Type B pancreatic cell (in vitro differentiated cells): ENCODE measurements at places on chromosomes 6 and 20.

- DNase-seq = no peak
Observed at GRCh38 chr20:53737396-53738038, 143.9 kb upstream of the ZNF217 start.

- no peak for DNase-seq
Observed at GRCh38 chr6:5206920-5207561, 53.7 kb downstream of the LYRM4 start.

DNA sequence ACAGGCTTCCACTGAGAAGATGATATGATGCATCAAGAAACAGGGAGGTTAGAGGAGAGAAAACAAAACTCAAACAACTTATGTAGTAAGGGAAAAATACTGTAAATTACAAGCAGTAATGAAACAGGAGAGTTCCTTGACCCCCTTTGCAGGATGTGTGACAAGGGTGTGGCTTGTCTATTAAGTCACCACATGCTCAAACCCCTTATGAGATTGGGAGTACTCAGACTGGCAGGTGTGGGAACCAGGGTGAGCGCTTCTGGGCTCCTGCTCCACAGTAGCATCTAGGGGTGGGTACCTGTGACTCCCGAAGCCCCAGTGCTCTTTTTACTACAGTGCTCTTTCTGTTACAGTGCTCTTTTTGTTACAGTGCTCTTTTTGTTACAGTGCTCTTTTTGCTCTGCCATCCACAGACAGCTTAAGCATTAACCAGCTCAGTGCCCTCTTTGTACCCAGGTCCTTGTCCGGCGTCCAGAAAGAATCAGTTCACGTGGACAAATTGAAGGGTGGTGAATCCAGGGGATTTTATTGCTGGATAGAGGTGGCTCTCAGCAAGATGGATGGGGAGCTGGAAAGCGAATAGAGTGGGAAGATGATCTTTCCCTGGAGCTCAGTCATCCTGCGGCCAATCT lies 28.7 kb downstream of the OLIG3 start:
- DNase-seq = no peak

- peak; percentile 56 for DNase-seq
Observed at GRCh38 chr6:33978412-33979150, 167.3 kb downstream of the GRM4 start.

- no peak for DNase-seq
Observed at GRCh38 chr6:4620284-4621151, 155.7 kb upstream of the CDYL start.

DNA sequence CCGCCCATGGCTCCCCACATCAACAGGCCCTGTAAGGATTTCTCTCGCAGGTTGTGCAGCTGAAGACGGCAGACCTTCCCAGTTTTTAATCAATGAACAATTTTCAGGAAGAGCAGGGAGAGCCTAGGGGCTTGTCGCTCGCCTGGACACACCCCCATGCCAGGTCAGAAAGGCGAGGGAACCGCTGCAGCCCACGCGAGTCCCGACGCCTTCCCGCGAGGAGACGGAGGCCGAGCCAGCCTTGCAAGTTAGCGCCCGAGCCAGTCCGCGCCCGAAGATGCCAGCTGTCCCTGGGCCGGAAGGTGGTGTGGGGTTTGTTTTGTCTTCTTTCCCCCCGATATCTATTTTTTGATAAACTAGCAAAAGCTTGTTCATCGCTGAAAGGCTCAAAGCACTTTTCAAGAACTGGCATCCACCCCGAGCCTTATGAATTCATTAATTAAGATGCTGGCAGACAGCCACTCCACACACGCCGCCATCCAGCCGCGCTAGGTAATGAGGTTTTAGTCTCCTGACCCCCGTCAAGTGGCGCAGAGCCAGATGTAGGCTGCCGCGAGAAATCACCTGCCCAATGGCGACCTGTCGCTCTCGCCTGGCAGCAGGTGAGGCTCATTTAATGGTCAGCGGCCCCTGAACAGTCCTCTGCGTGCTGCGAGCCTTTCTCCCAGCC lies 6.6 kb downstream of the CCDC167 start:
- DNase-seq = no peak

GRCh38 chr20:6502219-6502618 lies 265.3 kb upstream of the BMP2 start:
- DNase-seq = no peak

DNA sequence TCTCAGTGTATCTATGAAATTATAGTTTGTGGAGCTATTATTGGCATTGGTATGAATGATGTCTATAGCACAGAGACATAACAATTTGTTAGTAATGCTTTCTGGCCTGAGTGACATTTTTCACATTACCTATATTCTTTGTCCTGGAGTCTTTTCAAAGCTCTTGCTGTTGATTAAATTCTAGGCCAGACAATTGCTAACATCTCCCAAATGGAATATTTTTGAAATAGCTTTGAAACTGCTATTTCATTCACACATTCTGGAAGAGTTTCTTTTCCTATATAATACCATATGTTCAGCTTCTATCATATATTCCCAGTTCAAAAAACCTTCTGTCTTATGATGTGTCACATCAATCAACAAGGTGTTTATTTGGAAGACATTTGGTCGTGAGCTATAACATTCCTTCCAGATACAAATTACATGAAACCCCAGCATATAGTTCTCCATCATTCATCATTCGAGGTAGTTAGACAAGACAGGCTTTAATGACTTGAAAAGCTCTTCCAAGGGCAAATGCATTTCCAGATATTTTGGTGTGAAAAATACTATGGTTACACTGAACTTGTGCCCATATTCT lies 452.8 kb downstream of the KHDRBS2 start:
- DNase-seq = no peak

GRCh38 chr6:103273048-103273447 lies 1586.7 kb downstream of the HACE1 start:
- no peak for DNase-seq

- DNase-seq = no peak
Observed at GRCh38 chr6:30774701-30775100, 30.4 kb upstream of the IER3 start.

GRCh38 chr20:35953387-35954199 lies 709 bp downstream of the SCAND1 start:
- DNase-seq = peak; percentile 77

GRCh38 chr6:161429921-161430490 lies 156.1 kb upstream of the AGPAT4 start:
- DNase-seq = no peak

DNA sequence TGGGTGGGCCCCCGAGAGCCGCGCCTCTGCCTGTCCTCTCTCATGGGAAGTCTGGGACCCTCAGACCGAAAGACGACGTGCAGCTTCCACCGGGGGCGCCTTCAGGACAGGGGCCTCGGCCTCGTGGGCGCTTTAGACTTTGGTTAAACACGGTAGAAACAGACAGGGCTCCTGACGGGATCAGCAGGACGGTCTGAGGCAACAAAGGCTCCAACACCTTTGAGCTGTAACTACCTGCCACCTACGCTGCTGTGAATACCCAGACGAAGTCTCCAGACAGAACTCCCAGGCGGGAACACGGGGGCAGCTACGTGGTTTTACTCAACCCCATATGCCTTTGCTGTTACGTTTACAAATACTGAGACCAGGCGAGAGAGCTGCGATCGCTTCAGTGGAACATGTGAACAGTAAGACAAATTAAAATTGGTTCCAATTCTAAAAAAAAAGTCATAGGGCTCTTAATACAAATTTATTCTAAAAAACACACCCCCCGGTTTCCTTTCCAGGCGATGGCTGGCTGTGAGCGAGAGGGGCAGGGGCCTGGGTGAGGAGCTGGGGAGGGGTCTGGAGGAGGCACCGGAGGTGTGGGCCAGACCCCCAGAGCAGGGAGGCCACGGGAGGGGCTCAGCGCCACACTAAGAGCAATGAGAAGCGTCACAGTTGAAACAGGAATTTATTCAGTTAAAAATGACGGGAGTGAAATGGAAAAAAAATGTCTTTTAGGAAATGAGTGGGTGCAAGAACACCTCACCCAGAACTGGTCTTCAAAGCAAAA lies 453.2 kb downstream of the QKI start:
- DNase-seq = no peak

GRCh38 chr20:34824452-34824805 lies 1.0 kb downstream of the NCOA6 start:
- DNase-seq = no peak

GRCh38 chr6:122622479-122622878 lies 12.3 kb downstream of the PKIB start:
- DNase-seq = peak; percentile 70

- DNase-seq = no peak
Observed at GRCh38 chr20:47727170-47727880, 58.0 kb downstream of the SULF2 start.

DNA sequence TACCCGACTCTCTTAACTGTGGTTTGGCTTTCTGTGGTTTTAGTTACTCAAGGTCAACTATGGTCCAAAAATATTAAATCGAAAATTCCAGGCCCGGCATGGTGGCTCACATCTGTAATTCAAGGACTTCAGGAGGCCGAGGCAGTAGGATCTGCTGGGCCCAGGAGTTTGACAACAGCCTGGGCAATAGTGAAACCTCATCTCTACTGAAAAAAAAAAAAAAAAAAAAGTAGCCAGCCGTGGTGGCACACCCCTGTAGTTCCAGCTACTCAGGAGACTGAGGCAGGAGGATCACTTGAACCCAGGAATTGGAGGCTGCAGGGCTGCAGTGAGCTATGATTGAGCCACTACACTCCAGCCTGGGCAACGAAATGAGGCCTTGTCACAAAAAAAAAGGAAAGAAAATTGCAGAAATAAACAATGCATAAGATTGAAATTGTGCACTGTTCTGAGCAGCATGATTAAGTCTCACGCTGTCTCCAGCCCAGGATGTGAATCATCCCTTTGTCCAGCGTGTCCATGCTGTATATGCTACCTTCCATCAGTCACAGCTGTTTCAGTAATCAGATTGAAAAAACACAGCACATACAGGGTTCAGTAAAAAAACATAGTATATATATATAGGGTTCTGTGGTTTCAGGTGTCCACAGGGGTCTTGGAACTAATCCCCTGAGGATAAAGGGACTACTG lies 40.7 kb downstream of the RGS17 start:
- no peak for DNase-seq

DNA sequence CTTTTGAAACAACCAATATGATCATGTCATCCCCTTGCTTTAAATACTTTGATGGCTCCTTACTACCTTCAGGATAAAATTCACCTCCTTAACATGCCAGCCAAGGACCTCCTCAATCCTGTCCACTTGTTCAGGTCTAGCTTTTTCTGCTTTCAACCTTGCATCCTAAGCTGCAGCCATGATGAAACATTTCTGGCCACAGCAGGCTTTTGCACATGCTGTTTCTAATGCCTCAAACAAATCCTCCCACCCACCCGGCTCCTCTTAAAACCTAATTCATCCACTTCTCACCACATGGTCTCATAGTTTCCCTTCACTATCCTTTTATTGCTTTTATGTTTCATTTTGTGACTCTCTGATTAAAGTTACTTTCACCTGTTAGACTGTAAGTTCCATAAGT lies 124.6 kb downstream of the MYB start:
- DNase-seq = no peak

- no peak for DNase-seq
Observed at GRCh38 chr6:13615792-13616120, 621 bp downstream of the NOL7 start.

DNA sequence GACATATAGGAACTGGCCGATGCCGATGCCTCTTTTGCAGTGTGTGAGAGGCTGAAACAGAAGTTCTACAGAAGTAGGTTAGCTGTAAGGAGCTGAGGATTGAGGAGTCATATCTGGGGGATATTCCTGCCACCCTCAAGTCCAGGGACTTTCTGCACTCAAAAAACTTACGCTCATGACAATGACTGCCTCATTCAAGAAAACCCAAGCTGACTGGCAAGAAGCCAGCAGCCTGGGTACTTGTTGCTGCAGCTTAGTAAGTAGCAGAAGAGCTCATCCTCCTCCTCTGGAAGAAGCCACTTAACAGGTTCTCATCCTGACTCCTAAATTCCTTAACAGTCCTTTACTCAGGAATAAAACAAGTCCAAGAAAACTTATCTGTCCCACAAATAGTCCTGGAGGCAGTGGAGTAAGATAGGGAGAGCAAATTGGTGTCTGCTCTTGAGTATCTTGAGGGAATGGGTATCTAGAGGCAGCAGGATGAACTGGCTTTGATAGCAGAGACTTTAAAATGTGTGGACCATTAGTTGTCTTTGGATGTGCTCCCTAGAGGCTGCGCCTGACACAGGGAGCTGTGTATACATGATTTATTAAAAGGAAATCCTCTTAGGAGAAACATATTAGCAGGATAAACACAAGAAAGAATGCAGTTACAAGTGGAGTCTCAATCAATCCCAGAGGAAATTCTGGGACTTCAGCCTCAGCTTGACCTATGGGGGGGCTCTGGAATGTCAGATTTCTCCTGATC lies 7.4 kb downstream of the CALHM5 start:
- DNase-seq = no peak

DNA sequence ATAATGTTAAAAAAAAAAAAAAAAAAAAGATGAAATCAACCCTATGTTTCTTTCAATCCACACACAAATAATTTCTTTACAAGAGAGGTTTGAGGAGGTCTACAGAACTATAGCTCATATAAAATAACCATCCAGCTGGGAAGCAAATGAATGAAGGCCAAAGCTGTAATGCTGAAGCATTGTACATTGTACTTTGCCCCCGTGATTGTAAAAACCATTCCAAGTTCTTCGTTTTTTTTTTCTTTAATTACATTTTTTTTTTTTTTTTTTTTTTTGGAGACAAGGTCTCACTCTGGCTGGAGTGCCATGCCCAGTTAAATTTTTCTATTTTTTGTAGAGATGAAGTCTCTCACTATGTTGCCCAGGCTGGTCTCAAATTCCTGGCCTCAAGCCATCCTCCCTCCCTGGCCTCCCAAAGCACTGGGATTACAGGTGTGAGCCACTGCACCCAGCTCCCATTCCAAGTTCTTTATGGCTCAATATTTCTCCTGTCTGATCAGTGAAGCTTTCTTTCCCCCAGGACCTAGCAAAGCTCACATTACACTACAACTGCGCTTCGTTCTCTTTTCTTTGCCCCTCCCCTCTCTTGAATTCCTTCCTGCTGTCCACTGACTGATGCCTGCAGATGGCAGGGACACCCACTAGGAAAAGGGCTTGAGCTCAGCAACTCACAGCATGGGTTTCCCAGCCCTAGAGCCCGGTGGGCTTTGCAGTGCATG lies 53.0 kb upstream of the NOP56 start:
- no peak for DNase-seq

GRCh38 chr6:32973144-32974015 lies 5.0 kb downstream of the BRD2 start:
- DNase-seq = no peak

DNA sequence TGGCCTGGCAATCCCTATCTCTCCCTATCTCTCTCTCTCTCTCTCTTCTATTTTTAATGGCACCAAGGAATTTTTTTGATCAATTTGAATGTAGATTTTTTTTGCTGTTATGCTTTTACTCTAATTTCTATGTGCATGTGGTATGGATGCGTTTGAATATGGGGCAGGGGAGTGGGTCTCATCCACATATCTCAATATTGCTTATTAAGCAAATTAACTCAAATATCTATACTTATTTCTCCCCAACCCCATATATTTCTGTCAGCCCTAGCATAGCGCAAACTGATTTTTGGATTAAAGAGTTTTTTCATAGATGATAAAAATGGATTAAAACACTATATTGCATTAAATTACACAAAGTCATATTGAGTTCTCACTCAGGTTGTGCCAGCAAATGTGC lies 210.2 kb downstream of the KHDRBS2 start:
- no peak for DNase-seq

- no peak for DNase-seq
Observed at GRCh38 chr6:11909696-11910132, 102.4 kb upstream of the HIVEP1 start.

- no peak for DNase-seq
Observed at GRCh38 chr6:157655139-157655538, 167.9 kb upstream of the SNX9 start.
